Endothelial cell of coronary artery (primary cell): ENCODE measurements at places on chromosomes 2 and 18. TPM values are rescaled to one million over a fixed set of nuclear protein-coding genes. Genes with fewer than 3 reads are reported as not detected.

Gene KCNG2
- total RNA-seq = not detected in 2 replicates

Gene RBM44
- 0.47 and 0.81 TPM in 2 replicates for total RNA-seq

Gene PDE1A
- under 0.01 and 2.4 TPM in 2 replicates for total RNA-seq

Gene ARHGAP25
- 3.1 and 12.1 TPM in 2 replicates for total RNA-seq

Gene FER1L5
- under 0.01 and 0.09 TPM in 2 replicates for total RNA-seq

Gene AFF3
- total RNA-seq = 0.27 TPM in 1 of 2 replicates, not detected in the other

Gene RTP5
- not detected in 2 replicates for total RNA-seq
